Stimulated activated CD8-positive, alpha-beta memory T cell treated with anti-CD3 and anti-CD28 coated beads, Interleukin-7, amount 100 ng/mL, for 1 hour (primary cell): ENCODE measurements at places on chromosomes 3 and 15.

GRCh38 chr3:71600646-71601288, 17.2 kb upstream of the FOXP1 start:
- DNase-seq = no peak

DNA sequence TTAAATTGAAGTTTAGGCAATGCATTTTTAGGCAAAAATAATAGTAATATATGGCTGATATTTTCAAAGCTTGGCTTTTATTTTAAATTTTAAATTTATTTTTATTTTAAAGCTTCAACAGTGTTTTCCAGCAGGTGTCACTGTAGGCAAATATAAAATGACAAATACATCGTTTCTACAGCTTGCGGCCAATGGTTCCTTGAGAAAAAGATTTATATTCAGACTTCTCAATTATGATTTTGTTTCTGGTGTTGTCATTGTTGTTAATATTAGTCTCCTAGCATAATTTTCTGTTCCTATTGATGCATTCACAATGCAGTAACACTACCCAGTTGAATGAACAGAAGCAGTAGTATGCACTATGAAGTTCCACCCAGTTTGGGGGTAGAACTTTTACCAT, 220.7 kb upstream of the DNAJC19 start:
- no peak for DNase-seq

DNA sequence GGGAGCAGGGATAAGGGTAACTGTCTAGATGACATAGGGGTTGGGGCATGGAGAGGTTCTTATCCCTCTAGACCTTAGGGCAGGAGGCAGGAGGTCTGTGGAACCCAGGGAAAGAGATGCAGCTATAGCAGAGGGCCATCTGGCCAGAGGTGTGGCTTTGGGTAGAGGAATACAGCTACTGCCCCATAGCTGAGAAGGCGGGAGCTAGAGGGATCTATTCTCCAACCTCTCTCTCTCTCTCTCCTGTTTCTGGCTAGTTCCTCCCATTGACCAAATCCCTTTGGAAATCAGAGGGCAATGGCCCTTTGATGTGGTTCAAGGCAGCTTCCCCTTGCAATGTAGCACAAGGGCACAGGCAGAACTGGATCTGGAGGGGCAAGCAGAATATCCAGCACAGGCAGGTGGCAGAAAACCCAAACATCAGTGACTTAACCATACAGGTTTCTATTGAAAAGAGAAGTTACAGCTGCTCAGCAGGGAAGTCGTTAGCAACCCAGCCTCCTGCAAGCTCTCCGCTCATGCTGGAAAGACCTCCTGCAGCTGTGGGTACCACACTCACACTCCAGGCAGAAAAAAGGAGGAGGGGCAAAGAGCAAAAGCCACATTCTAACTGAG, 22.3 kb upstream of the LMOD3 start:
- DNase-seq = no peak

GRCh38 chr3:140092848-140093536, 158.0 kb downstream of the CLSTN2 start:
- DNase-seq = no peak

- DNase-seq = no peak
Observed at GRCh38 chr15:70083418-70083817, 14.3 kb downstream of the TLE3 start.

DNA sequence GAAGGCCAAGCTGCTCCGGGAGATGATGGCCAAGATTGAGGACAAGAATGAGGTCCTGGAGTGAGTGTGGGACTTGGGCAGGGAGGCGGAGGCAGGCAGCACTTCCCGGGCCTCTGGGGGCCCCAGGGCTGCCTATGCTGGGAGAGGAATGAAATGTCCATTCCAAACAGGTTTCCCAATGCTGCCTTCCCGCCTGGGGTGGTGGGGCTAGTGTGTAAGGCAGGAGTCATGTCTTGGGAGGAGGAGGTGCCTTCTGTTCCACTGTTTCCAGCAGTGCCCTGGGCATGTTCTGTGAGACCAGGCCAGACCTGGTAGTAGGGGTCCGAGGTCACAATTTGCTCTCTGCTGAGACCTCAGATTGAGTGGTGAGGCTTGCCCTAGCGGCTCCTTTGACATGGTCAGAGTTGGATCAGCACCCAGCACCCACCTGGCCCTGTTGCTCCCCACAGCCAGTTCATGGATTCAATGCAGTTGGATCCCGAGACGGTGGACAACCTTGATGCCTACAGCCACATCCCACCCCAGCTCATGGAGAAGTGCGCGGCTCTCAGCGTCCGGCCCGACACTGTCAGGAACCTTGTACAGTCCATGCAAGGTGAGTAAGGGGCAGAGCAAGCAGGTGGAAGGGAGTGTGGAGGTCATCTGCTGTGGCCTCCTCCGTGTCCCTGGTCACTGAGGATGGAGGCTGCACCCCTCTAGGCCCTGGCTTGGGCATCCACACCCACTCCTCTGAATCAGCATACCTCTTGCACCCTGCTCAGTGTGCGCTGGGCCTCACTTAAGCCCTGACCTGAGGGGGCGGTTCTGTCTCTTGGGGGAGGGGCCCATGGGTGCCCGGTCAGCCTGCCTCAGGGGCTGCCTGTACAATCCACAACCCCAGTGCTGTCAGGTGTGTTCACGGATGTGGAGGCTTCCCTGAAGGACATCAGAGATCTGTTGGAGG, 27.3 kb downstream of the PTPN23 start:
- no peak for DNase-seq

DNA sequence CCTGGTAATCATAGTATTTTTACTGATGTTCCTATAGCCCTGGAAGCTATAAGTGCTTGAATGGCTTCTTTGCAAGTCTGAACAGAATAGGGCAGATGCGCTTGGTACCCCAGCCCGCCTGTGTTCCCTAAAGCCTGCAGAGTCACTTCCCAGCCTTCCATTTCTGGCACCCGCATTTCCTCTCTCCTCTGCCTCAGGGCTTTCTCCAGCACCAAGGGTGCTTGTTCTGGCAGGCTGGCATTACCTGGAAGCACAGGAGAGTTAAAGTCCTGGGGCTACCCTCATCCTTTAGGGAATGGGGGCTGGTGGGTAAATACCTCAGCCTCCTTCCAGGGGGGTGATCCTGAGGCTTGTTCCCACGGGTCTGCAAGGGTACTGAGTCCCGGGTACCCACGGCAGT, 7.4 kb upstream of the CHRNA3 start:
- DNase-seq = no peak

DNA sequence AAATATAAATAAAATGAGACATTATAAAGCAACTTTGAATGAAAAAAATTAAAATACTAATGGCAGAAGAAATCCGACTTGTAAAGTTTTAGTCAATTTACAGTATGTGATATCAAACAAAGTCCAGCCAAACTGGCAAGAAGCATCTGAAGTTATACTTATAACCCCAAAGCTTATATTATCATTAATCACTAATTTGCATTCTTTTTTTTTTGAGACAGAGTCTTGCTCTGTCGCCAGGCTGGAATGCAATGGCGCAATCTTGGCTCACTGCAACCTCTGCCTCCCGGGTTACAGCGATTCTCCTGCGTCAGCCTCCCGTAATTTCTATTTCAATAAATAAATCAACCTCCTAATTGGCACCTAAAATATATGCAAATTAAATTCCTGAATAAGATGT, 80.1 kb downstream of the AQR start:
- no peak for DNase-seq

- no peak for DNase-seq
Observed at GRCh38 chr3:136731274-136731884, 20.8 kb downstream of the STAG1 start.

GRCh38 chr15:47587940-47588802, 129.1 kb upstream of the SEMA6D start:
- no peak for DNase-seq

DNA sequence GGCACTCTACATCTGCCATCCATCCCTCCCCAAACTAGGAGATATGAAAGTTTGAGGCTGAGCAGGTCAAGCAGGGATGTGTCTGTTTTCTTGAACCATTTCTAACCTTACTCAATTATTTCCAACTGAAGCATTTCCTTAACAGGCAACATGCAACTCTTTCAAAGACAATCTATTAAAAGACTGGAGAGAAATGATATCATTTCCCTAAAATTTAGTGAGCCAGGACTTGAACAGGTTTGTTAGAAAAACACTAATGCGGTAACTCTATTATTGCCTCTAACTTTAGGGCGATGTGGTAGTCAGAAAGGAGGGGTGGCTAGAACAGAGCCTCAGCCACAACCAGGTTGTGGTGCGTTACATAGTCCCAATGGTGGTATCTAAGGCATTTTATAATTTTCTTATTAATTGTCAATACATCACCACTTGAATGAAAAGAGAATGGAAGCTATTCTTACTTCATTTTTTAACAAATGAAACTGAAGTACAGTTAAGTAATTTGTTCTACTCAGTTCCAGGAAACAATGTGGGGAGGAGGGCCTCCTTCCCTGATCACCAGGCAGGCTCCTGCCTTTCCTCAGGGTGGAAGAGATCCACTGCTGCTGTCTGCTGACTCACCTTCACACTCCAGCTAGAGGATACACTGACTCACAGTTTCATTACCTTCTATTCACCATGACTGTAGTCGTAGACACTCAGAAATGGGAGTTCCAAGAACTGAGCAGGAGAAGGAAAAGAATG, 22.8 kb downstream of the MYO1E start:
- no peak for DNase-seq

GRCh38 chr3:26522919-26523318, 99.7 kb upstream of the LRRC3B start:
- DNase-seq = no peak

DNA sequence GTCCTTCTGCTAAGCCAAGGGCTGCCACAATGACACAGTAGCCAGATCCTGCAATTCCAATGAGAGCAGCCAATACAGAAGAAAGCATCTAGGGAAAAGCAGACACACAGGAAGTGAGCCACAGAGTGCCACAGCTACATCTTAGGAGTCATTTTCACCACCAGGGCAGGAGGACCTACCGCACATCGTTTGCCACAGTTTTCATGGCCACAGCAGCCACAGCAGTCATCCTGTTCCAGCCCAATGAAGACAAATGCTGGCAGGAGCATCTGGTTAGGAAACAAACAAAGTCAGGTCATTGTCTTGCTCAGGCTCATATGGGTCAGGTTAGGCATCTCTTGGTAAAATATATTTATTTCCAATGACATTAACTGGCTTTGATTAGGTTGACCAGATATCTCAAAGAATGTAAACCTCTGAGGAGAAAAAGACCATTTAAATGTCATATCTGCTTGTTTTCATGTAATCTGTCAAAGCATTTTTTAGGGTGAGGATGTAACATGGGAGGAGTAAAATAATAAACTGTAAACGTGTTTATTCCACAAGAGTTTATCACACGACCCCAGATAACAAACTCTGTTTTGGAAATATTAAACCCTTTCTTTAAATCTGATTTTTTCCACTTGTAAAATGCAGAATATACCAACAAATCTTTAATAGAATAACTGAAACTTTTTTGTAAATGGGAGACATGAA, 1.8 kb downstream of the TM4SF1 start:
- no peak for DNase-seq
